ENCODE measurements at places on chromosomes 6 and 20.

- no peak for DNase-seq
Observed at GRCh38 chr20:50367104-50367674, 143.0 kb upstream of the PTPN1 start.

DNA sequence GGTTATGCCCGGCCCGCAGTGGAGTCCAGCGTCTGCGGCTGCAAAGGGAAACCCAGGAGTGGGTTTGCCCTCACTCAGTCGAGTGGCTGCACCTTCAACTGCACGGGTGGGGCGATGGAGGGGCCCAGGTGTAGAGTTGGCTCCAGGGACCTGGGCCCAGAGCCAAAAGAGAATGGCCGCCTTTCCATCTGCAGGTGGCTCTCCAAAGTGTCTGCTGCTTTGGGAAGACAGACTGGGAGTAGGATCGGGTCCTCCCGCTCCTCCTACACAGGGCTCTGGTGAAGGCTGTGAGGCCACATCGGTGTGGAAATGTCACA is 80.1 kb downstream of the PTPN1 start:
- DNase-seq = no peak

- DNase-seq = no peak
Observed at GRCh38 chr6:112773187-112773586, 426.1 kb downstream of the RFPL4B start.

GRCh38 chr20:34055290-34055689 is 56.8 kb downstream of the EIF2S2 start:
- no peak for DNase-seq

GRCh38 chr6:144263786-144264185 is 21.3 kb upstream of the UTRN start:
- no peak for DNase-seq

GRCh38 chr6:117496383-117496990 is 14.0 kb downstream of the DCBLD1 start:
- DNase-seq = no peak

DNA sequence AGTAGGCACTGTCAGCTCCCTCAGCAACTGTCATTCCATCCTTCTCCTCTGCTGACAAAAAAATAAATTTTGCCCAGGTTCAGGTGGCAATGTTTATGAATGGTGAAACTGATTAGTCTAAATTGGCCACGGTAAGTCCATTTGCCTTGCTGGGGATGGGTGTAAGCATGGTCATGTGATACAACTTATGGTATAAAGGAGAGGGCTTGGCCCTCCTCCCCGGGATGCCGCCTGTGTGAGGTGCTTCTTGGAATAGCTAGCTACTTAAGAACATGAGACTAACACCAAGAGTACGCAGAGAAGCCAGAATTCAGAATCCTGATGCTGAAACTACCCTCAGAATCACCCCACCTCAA is 94.4 kb upstream of the MAP7 start:
- no peak for DNase-seq

DNA sequence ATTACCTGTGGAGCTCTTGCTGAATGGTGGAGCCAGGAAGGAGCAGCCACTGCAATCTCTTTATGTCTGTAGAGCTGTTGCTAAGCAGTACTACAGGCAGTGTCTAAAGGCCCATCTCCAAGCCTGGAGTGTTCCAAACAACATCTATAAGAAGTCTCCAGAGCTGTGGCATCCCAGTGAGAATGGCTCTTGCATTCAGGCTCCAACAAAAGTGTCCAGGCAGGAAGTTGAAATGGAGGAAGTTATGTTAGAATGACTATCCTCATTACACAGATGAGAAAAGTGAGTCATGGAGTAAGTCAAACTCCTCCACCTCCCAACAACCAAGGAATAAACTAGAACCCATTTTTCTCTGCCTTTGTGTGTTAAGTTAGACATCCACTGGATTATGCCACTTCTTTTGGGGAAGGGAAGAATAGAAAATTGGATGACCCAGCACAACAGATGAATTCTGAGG is 288.5 kb upstream of the STXBP5 start:
- DNase-seq = no peak

GRCh38 chr20:13260650-13261279 is 39.7 kb downstream of the ISM1 start:
- no peak for DNase-seq

DNA sequence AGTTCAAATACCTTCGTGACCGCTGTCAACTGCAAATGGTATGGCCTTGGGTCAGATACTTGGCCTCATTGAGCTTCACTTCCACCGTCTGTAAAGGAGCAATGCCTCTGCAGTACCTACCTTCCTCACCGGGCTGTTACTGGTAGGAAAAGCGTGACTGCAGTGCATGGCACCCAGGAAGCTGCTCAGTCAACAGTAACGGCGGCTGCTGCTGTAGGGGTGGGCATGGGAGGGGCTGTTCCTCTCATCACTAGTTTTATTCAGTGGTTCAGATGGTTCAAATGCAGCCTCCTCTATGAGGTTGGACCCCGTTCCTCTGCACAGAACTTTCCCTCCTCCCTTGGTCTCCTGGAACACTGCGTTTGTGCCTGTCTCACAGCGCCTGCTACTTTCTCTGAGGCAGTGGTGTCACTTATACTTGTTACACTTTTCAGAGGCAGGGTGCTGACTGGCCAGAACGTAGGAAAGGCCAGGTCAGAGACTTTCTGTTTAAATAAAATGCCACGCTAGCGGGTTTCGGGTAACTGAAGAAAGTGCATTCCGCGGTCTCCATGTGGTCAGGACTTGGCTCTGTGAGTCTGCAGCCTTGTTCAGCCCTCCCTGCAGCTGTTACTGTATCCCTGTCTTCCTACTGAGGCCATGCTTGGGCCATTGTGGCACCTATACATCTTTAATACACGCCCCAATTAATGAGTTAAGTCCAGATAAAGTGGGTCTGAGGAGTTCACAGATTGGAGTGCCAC is 279.6 kb downstream of the NRN1 start:
- DNase-seq = no peak

DNA sequence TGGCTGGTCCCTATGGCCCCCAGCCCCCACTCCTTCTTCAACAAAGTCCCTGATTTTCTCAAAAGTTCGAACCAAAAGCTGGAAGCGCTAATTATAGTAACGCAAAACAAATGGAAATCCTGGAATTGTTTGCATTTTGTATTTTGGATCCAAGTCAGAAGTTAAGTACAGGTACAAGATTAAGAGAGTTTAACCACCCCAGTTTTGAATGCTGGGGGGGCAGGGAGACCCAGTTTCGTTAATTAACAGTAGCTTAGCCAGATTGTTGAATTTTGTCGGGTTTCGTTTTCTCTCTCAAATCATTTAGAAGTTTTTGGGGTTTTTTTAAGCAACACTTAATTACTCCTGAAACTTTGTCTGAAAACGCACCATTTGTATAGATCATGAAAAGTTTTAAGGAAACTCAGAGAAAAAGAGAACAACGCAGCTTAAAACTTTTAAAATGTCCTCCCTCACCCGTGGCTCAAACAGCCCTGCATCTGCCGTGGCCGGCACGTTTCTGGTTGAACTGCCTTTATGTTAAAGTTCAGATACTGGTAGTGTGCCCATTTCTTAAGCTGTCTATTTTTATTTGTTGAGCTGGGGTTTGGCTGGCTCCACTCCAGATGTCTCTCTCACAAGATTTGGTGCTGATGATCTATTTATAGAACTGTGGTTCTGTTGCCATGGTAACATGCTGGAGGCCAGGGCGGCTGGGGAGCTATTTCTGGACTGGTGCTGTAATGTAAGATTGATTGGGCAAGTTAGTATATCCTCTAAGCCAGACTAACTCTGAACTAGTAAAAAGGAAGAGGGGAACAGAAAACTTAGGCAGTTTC is 55.0 kb downstream of the GNAS start:
- DNase-seq = no peak

- DNase-seq = no peak
Observed at GRCh38 chr6:87766211-87766610, 64.2 kb upstream of the AKIRIN2 start.

- no peak for DNase-seq
Observed at GRCh38 chr6:164035900-164036485, 621.5 kb downstream of the QKI start.

- DNase-seq = no peak
Observed at GRCh38 chr6:40877362-40877761, 161.7 kb downstream of the UNC5CL start.

GRCh38 chr6:56850626-56851025 is 104.3 kb upstream of the BEND6 start:
- no peak for DNase-seq

- DNase-seq = no peak
Observed at GRCh38 chr6:149925253-149925973, 2.5 kb upstream of the RAET1G start.

DNA sequence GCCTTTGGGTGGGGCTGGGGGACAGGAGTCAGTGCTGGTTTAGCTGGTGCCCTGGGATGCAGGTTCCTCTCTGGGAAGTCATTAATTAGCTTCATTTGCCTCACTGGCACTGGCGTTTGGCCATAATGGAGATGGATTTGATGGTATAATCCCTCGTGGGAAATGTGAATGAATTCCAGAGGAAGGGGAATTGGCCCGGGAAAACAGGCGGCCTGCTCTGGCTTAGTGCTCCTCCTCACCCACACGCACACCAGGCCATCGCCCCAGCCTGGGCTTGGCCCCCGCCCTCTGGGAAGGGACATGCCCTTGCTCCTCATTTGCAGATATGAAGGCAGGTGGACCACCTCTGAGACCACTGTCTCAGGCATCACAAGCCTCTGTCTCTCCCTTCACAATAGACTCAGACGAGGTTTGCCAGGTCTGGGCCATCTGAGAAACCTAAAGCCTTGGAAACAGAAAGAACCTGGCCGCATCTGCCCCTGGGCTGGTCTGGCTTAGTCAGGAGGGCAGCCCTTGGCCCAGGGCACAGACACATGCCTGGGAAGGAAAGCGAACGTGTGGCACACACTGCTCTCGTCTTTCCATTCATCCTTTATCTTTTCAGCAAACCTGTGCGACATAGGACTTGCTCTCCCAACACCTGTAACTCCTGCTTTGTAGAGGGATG is 199.2 kb upstream of the CDH4 start:
- DNase-seq = no peak

GRCh38 chr6:150638765-150639164 is 39.1 kb downstream of the PLEKHG1 start:
- no peak for DNase-seq

DNA sequence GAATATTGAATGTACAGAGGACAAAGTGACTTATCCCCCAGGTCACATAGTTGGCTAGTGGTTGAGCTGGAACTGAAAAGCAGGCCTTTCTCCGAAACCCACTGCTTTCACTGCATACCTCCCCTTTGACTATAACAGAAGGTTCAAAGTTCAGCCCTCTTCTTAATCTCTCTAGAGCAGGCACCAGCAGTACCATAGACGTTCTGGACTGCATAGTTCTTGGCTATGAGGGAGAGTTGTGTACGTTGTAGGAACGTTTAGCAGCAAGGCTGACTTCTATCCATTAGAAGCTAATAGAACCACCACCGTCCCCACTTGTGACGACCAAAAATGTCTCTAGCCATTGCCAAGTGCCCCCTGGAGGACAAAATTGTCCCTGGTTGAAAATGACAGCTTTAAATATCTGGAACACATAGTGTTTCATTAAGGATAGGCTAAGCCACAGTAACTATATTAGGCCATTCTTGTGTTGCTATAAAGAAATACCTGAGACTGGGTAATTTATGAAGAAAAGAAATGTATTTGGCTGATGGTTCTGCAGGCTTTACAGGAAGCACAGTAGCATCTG is 123.8 kb upstream of the MTHFD1L start:
- no peak for DNase-seq
